Stimulated activated CD4-positive, alpha-beta T cell treated with anti-CD3 and anti-CD28 coated beads, Interleukin-15, amount 100 ng/mL, for 1 hour (primary cell): ENCODE measurements at places on chromosomes 4 and X.

GRCh38 chr4:4347585-4347984 lies 39.3 kb upstream of the NSG1 start:
- DNase-seq, result no peak

GRCh38 chr4:53671757-53672156 lies 80.5 kb upstream of the LNX1 start:
- no peak for DNase-seq

GRCh38 chr4:54400802-54401201 lies 171.7 kb downstream of the PDGFRA start:
- no peak for DNase-seq

- no peak for DNase-seq
Measured at GRCh38 chr4:19905024-19905423, 346.7 kb upstream of the SLIT2 start.

DNA sequence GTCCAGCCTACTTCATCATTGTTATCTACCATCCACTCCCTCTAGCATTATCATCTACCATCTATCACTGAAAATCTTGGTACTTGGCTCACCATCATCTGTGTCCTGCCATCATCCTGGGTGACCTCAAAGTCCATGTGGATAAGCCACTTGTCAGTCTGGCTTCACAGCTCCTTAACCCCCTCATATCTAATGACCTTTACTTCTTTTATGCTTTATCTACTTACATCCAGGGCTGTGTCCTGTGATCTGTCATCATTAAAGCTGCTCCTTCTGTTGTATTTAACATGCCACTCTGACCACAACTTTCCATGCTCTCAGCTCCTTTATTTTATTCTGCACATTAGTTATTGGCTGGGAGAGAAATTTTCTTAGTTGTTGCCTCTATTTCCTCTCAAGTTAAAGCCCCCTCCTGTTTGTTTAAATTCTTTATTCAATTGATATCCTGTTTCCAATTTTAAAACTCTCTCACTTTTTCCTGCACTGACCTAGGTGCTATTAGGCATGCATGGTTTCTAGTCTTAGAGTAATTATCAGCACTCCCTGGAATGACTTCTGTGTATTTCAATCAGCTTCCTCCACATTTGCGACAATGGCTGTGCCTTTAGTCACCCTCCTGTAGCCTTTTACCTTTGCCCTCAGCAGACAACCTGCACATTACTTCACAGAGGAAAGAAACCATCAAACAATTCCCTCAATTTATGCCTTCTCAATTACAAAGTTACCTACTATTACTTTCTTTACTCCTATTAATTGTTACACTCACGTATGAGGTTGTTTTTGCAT lies 8.1 kb upstream of the FABP2 start:
- DNase-seq, result no peak

- DNase-seq, result no peak
Measured at GRCh38 chr4:120520761-120521160, 401.8 kb downstream of the PRDM5 start.

DNA sequence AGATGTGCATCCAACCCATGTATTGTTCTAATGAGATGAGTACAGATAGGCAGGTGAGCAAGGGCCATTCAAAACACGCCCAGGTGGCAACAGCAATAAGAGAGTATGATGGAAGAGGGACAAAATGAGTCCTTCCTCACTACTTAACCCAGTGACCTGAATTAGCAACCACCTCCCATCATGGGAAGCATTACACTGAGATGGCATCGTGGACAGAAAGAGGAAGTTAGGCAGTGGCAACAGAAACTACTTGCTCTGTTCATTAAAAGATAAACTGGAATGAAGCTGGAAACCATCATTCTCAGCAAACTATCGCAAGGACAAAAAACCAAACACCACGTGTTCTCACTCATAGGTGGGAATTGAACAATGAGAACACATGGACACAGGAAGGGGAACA lies 17.2 kb downstream of the RXFP1 start:
- no peak for DNase-seq

GRCh38 chrX:130563476-130563875 lies 161.7 kb downstream of the RBMX2 start:
- DNase-seq, result no peak

DNA sequence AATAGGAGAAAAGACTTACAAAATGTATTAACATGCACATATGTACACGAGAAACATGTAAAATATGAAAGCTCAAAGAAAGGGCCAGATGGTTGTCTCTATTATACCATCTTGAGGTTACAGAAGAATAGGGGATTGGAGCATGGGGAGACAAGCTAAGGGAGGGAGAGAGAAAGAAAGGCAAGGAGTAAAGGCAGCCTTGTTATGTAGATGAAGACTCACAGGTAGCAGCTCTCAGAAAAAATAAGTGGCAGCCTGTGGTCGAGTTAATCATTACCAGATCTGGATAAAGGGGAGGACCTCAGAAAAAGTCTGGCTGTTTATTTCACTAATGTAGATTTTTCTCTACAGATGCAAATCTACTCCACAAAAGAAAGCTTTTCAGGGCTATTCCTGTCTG lies 26.6 kb upstream of the PPP1R2C start:
- no peak for DNase-seq

- no peak for DNase-seq
Measured at GRCh38 chr4:15855804-15856475, 77.8 kb downstream of the CD38 start.

GRCh38 chrX:17443556-17443955 lies 68.6 kb downstream of the NHS start:
- no peak for DNase-seq

DNA sequence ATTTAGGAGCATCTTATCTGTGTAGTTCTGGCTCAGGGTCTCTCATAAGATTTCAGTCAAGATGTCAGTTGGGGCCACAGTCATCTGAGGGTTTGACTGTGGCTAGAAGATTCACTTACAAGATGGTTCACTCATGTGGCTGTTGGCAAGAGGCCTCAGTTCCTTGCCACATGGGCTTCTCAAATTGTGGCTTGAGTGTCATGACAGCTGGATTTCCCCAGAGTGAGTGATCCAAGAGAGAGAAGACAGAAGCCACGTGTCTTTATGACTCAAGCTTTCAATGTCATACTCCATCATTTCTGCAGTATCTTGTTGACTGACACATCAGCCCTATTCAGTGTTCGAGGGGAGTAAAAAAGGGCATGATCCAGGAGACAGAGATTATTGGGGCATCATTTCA lies 131.3 kb upstream of the AP1S2 start:
- DNase-seq, result no peak

DNA sequence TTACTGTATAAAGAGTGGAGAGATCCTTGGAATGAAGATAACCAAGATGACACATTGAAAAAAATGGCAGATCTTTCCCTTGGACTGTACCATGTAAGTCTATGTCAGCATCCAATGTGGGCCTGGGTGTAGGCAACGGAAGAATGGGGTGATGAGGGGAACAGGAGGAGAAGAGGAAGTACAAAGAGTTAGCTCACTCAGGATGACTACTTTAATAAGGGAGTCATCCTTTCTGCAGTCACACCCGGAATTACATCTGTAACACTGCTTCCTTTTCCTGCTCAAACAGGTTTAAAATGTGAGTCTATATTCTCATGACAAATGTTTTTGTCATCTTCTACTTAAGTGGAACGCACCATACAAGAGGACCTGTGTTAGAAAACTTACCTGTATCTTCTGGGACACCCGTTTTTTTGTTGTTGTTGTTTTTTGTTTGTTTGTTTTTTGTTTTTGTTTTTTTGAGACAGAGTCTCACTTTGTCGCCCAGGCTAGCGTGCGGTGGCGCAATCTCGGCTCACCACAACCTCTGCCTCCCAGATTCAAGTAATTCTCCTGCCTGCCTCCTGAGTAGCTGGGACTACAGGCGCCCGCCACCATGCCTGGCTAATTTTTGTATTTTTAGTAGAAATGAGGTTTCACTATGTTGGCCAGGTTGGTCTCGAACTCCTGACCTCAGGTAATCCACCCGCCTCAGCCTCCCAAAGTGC lies 18.0 kb downstream of the HPSE start:
- DNase-seq, result no peak

GRCh38 chrX:11130136-11130535 lies 19.0 kb downstream of the HCCS start:
- no peak for DNase-seq

GRCh38 chrX:68935362-68935761 lies 106.5 kb downstream of the EFNB1 start:
- DNase-seq, result no peak

DNA sequence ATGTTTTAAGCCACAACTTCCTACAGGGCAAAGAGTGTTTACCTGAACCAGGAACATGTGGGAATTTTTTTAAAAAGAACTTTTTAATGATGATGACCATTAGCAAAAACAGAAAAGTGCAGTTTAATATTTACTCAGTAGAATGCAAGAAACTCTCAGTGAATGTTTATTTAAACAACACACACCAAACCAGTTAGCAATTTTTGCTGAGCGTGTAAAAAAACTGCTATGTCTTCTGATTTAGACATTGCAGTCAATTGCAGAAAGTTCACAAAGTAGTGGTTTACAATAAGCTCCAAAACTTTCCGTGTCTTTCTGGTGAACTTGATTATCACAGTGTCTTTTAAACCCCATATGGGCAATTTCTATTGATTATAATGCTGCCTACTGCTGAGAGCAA lies 273.7 kb upstream of the DIAPH2 start:
- DNase-seq, result no peak

- no peak for DNase-seq
Measured at GRCh38 chr4:138945401-138945800, 70.2 kb upstream of the NOCT start.

DNA sequence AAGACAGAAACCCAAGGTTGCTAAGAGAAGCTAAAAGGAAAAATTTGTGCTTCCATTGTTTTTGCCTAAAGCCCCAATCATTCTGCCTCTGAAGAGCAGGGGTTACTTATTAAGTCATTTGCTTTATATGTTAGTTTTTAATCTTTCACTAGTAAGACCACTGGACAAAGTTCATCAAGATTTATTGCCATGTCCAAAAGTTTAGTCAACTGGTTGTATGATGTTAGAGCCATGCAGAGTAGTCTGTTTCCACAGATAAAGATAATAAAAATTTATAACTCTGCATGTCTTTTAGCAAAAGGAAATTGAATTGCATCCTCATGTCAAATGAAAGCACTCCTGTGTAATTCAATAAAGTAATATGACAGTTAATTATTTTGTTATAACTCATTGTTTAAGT lies 75.8 kb upstream of the PRKG2 start:
- DNase-seq, result no peak
